ENCODE measurements at places on chromosomes 6 and 20.

DNA sequence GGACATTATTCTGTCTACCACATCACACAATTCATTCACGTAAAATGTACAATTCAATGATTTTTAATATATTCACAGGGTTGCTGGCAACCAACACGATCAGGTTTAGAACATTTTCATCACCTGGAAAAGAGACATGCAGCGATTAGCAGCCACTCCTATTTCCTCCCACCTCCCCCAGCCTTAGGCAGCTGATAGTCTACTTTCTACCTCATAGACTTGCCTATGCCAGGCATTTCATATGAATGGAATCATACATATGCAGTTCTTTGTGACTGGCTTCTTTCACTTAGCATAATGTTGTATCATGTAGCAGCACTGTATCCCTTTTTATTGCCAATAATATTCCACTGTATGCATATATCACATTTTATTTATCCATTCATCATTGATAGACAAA, 31.5 kb upstream of the CTNNBL1 start:
- no peak for DNase-seq

DNA sequence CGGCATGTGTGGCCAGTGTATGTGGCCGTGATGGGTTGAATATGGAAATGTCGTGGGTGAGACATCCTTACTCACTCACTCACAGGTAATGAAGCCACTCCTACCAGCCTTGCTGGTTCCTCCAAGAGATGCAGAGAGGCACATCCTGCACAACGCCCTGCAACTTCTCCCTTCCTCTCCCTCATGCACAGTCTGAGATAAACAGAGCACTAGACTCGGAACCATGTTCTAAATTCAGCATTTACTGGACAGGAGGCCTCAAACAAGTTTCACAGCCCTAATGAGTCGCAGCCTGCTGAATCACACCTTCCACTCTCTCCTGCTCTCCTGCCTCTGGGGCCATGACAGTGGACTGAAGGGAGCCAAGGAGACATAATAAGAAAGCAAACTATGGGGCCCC, 91.2 kb downstream of the ISM1 start:
- no peak for DNase-seq

DNA sequence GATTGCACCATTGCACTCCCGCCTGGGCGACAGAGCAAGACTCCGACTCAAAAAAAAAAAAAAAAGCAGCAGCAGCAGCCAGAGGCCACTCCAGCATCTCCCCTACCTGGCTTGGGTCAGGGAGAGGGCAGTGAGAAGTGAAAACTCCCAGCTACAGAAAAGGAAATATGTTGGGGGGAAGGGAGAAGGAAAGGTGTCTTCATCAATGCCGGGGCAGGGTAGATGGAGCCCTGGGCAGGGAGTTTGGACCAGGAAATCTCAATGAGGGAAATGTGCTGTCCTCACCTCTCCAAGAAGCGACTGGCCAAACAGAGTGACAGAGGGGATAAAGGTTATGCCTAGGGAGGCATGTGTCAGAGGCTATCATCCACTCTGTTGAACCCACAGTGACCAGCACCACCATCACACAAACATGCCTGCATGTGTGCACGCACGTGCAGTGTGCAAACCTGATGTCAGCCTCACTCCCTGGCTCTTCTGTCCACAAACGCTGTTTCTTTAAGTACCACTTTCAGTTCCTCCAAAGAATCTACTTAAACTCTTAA, 887 bp upstream of the AIF1 start:
- no peak for DNase-seq

- DNase-seq = no peak
These were observed 194.5 kb upstream of the JAG1 start for GRCh38 chr20:10868299-10868698.

DNA sequence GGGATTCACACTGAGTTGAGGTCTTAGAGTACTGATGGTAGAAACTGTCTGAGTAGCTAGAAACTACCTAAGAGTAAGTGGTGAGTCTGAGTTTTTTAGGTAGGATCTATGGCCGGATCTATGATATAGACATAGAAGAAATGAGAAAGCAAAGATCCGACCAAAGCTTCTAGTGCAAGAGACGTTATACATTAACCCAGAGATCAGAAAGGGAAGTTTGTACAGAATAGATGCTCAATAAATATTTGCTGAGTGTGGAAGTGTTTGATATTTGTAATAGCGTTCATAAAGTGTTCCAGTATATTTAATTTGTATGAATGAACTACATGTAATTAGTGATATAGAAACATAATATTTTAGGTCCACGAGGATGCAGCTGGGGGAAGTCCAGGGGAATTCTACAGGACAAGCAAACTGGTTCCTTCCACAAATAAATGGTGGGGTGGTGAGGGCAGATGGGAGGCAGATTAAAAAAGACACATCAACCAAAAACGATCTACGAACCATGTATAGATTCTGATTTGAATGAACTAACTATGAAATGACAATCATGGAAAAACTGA, 31.9 kb upstream of the JARID2 start:
- no peak for DNase-seq

- no peak for DNase-seq
These were observed 2.3 kb upstream of the EEF1A2 start for GRCh38 chr20:63500902-63501817.

- no peak for DNase-seq
These were observed 46.4 kb downstream of the UTRN start for GRCh38 chr6:144331491-144331969.

GRCh38 chr6:52049252-52050050, 38.0 kb downstream of the PKHD1 start:
- DNase-seq = no peak

DNA sequence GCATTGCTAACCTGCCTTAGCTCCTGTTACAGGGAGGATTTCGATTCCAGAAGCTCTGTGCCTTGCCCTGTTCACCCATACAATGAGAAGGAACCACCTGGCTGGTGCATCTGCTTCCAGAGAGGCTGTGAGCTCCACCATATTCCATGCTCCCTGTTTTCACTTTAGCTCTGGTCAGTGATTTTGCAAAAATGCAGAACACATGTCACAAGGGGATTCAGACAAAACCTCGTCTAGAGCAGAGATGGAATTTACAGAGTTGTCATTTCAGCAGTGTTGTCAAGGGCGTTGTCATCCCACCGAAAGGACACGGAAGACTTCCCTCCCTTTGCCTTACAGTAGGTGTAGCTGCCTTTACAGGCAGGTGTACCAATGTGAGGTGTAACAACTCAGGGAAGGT, 223.0 kb upstream of the ARID1B start:
- no peak for DNase-seq

GRCh38 chr20:21225215-21225947, 77.8 kb upstream of the XRN2 start:
- DNase-seq = no peak

DNA sequence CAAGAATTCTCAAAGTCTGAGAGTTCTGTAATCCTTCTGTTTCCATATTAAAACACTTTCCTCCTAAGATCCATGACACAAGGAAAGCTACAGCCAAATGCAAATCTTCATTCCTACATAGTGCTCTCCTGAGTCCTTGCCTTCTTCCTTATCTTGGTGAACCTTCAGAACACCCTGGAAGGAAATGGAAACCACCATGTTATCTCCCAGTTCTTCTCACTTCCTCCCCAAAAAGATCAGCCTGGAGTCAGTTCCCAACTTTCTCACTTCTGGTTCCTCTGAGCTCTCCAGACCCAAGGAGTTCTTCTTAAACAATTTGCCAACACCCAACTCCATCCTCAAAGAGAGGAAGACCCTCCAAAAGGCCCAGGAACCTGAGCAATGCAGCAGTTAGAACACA, 193.3 kb upstream of the CCN2 start:
- DNase-seq = no peak

- no peak for DNase-seq
These were observed 6.5 kb downstream of the CEP162 start for GRCh38 chr6:84220809-84221409.

- no peak for DNase-seq
These were observed 174.6 kb downstream of the GMPR start for GRCh38 chr6:16412982-16413381.

DNA sequence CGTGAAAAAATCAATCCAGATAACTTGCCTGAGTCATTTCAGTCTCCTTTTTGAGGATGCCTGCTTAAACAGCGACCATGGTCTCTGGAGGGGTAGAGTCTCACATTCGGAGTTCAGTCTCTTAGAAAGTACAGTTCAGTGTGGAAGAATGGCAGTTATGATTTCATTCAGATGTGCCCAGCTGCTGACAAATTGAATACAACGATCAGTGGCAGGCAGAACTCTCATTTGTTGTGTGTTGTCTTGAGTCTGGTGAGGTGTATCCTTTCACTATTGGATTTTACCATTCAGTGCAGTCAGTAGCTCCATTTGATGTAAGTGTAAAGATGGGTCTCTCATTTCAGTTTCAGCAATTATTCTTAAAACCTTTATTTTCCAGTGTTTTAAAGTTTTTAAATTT, 639 bp upstream of the TULP4 start:
- no peak for DNase-seq

DNA sequence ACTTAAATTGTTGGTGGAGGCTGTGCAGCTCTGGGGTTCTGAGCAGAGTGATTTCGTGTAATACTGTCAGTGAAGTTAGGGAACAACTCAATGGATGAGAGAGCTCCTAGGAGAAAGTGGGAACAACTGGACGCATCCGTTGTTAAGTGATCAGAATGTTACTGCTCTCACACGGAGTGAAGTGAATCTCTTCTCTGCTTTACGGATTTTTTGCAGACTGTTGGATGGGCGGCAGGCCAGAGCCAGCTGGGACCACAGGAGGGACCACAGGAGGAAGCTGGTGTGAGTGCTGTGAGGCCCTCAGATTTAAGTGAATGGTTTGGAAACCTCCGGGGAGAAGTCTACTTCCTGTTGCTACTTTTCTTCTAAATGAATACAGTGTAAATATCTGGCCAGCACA, 23.7 kb upstream of the PPP1R14C start:
- DNase-seq = no peak

DNA sequence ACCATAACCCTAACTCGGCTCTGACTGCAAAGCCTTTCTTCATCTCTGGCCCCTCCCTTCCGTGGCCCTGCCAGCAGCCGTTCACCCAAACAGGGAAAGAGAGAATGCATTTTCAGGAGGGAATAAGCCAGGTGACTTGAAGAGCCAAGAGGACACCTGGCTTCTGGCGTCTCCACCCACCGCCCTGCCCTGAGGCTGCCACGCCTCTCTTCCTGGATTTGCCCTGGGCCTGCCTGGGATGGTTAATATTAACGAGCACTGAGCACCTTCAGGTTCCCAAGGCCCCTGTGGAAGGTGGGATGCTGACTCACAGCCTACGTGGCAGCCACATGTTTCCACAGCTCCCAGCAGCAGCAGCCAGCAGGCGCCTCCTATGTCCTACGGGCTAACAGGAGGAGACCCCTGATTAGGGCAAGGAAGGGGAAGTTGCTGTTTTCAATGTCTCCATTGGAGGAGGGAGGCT, 138.0 kb upstream of the RREB1 start:
- no peak for DNase-seq

DNA sequence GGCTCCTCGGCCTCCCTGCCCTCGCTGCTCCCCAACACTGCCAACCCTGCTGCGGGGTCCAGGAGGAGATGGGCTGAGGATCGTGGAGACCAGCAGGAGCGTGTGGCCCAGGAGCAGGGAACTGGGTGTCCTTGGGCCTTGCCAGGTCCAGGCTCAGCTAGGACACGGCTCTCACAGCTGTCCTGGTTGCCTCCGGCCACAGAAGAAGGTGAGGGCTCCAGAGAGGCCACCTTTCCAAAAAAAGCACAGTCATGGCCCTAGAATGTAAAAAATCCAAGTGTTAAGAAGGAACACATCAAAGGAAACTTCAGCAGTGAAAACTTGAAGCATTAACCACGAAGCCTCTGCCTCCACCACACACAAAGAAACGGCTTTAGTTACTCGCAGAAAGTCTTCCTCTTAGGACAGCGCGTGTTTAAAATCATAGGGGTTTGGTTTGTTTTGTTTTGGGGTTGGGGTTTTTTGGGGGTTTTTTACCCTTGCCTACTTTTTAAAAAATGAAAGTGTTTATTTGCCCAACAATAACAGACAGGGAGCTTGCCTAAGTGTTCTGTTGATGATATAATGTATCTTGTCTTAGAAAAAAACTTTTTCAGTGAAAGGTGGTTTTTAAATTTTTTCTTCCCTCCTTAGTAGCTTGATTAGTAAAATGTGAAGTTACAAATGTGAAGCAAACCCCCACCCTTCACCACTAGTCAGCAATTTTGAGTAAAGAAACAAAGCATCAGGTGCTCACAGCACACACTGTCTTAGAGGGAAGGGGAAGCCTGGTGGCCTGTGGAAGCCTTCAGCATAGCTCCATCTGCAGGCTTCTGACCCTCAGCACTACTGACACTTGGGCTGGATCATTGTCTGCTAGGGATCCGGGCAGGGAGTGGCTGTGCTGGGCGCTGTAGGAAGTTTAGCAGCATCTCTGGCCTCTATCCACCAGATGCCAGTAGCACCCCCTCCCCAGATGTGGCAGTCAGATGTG, 60.0 kb downstream of the PTPN1 start:
- peak; percentile 36 for DNase-seq

GRCh38 chr20:62996596-62996982, 10.2 kb downstream of the BHLHE23 start:
- no peak for DNase-seq

GRCh38 chr6:96014846-96015517, 792 bp upstream of the FUT9 start:
- no peak for DNase-seq
